Mesendoderm (in vitro differentiated cells): ENCODE measurements at places on chromosomes 6 and 20.
A peak's percentile ranks its signal among the peaks of the same experiment; 100 is the strongest.

- no peaks in the 10 kb centered on the region for H3K36me3 ChIP-seq
- H3K27me3 ChIP-seq: no peaks in the 10 kb centered on the region
- no peak for DNase-seq
- H3K4me3 ChIP-seq: no peak within 1 kb of the TSS
- H3K4me1 ChIP-seq: peaks cover 5% of the 10 kb centered on the region
These were observed at the start of gene SMIM28 for GRCh38 chr6:138377844-138378243. TSS of gene SMIM28 (plus strand) at chr6:138377905. CDS start at chr6:138378073, 168 bp downstream.

- H3K27ac ChIP-seq: no peak within 1 kb of the TSS
- H3K27me3 ChIP-seq: peaks cover 14% of the 10 kb centered on the region
- no peaks in the 10 kb centered on the region for H3K4me1 ChIP-seq
- H3K4me3 ChIP-seq: no peak within 1 kb of the TSS
- DNase-seq: peak; percentile 40
- H3K36me3 ChIP-seq: no peaks in the 10 kb centered on the region
These were observed at the start of gene PRR18 for GRCh38 chr6:166308033-166308768. TSS of gene PRR18 (minus strand) at chr6:166308392. CDS start at chr6:166308142, 250 bp downstream.

DNA sequence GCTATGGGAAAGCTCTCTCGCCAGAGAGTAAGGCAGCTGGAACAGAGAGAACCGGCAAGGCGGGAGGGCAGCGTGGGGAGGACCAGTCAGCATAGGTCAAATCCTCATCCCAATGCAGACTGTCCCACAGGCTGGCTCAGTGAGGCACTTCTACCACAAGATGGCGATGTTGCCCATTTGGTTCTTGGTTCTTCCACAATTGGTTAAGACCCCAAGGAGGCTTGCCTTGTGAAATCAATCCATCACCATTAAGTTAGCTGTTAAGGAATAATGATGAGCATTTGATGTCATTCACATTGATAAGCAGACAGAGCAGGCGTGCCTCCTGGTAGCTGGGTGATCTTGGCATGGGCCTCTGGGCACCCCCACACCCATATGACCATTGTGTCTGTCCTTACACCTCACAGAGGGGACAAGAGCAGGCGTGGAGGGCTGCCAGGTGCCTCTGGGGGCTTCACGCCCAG lies 2.4 kb downstream of the CSTL1 start:
- peak; percentile 94 for DNase-seq
- no peak overlapping the region for H3K27ac ChIP-seq
- H3K4me1 ChIP-seq: no peaks in the 10 kb centered on the region
- no peak overlapping the region for H3K4me3 ChIP-seq
- H3K36me3 ChIP-seq: no peaks in the 10 kb centered on the region
- H3K27me3 ChIP-seq: no peaks in the 10 kb centered on the region

GRCh38 chr6:160417146-160417545 lies 69.0 kb downstream of the SLC22A3 start:
- DNase-seq: no peak
- no peaks in the 10 kb centered on the region for H3K4me1 ChIP-seq
- H3K27me3 ChIP-seq: no peaks in the 10 kb centered on the region

GRCh38 chr20:25600632-25601031 lies 15.3 kb upstream of the NINL start:
- H3K27me3 ChIP-seq: no peaks in the 10 kb centered on the region
- DNase-seq: no peak
- H3K27ac ChIP-seq: no peak overlapping the region
- H3K4me3 ChIP-seq: no peak overlapping the region
- H3K4me1 ChIP-seq: no peaks in the 10 kb centered on the region
- no peaks in the 10 kb centered on the region for H3K36me3 ChIP-seq

GRCh38 chr6:24574809-24575208 lies 71.2 kb downstream of the KIAA0319 start:
- H3K4me1 ChIP-seq: no peaks in the 10 kb centered on the region
- H3K4me3 ChIP-seq: no peak overlapping the region
- H3K36me3 ChIP-seq: no peaks in the 10 kb centered on the region
- H3K27me3 ChIP-seq: no peaks in the 10 kb centered on the region
- DNase-seq: peak; percentile 76
- no peak overlapping the region for H3K27ac ChIP-seq

DNA sequence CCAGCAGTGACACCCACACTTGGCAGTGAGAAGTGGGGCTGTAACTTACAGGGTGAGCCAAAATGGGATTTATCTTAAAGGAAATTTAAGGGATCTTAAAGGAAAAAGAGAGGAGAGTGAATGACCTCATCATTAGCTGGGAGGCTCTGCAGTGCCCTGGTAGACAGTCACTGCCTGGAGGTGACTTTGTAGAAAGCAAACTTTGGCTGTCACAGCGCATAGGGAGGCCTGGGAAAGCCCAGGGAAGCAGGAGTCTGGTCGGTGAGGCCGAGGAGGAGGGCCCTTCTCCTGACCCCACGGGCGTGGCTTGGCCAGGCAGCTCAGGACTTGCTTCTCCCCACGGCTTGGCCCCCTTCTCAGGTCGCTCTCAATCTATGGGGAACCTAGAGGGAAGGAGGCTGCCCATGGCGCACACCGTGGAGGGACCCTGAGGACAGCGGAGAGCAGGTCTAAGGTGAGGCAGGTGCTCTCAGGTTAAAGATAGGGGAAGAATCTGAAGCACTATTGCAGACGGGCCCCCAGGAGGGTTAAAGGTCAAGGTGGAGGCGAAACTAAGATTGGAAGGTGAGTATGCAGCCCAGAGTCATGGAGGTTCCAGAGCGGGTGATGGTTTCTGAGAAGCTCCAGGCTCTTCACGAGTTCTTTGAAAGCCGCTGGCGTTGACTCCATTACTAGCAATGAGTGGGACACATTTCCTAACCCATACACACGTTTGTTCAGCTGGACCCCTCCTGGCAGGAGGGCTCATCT lies 15.6 kb upstream of the RIPK1 start:
- no peaks in the 10 kb centered on the region for H3K36me3 ChIP-seq
- no peak overlapping the region for H3K4me3 ChIP-seq
- no peak overlapping the region for H3K27ac ChIP-seq

GRCh38 chr6:69818223-69818930 lies 21.6 kb upstream of the LMBRD1 start:
- no peak overlapping the region for H3K27ac ChIP-seq
- H3K36me3 ChIP-seq: no peaks in the 10 kb centered on the region
- DNase-seq: no peak

- no peak for DNase-seq
- no peaks in the 10 kb centered on the region for H3K27me3 ChIP-seq
- no peak overlapping the region for H3K27ac ChIP-seq
- H3K36me3 ChIP-seq: no peaks in the 10 kb centered on the region
- H3K4me3 ChIP-seq: no peak overlapping the region
These were observed 250.9 kb downstream of the UTRN start for GRCh38 chr6:144536079-144536478.

- H3K4me3 ChIP-seq: no peak overlapping the region
- no peaks in the 10 kb centered on the region for H3K4me1 ChIP-seq
- DNase-seq: peak; percentile 95
- no peaks in the 10 kb centered on the region for H3K27me3 ChIP-seq
- no peak overlapping the region for H3K27ac ChIP-seq
These were observed 227.4 kb downstream of the LRFN2 start for GRCh38 chr6:40359808-40360207.

DNA sequence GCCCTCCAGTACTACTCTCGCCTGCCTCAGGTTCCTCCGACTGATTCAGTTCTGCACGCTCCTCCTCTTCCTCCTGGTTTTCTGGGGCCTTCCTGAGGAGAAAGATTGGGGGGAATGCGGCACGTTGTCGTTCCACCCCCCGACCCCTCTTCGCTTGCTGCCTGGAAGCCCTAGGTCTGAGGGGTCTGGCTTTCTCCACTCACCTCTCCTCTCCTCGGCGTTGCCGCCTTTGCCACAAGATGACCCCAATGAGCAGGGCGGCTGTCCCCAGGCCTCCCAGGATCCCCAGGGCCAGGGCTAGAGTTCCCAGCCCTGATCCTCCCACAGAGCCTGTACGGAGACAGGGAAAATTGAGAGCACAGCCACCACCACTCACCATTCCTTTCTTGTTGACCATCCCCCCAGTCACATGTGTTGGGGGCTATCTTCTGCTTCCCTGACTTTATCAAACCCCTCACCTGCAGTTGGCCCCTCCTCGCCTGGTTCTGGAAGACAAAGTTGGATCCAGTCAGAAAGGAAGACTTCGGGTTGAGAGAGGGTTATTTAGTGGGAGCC lies 2.8 kb downstream of the AGER start:
- H3K4me1 ChIP-seq: peaks cover 9% of the 10 kb centered on the region
- no peak overlapping the region for H3K27ac ChIP-seq
- peaks cover 1% of the 10 kb centered on the region for H3K36me3 ChIP-seq
- H3K27me3 ChIP-seq: no peaks in the 10 kb centered on the region

DNA sequence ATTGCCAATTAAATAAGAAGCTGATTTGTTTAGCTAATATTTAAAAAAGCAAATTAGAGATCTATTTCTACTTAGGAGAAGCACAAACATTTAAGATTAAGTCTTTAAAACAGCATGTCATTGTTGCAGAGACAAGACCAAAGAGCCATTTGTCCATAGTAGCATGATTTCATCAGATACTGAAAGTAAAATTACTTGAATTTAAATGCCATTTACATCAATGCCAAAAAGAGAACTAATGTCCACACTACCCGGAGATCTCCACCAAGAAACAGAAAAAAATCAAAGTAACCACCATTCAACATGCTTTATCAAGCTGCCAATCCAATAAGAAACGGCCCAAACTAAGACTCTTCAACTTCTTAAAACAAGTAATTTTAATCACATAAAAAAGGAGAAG lies 15.7 kb downstream of the AURKA start:
- no peak overlapping the region for H3K4me3 ChIP-seq
- H3K4me1 ChIP-seq: no peaks in the 10 kb centered on the region
- H3K36me3 ChIP-seq: peaks cover 11% of the 10 kb centered on the region
- no peaks in the 10 kb centered on the region for H3K27me3 ChIP-seq

- H3K4me3 ChIP-seq: no peak overlapping the region
- H3K4me1 ChIP-seq: no peaks in the 10 kb centered on the region
- no peak overlapping the region for H3K27ac ChIP-seq
- H3K36me3 ChIP-seq: no peaks in the 10 kb centered on the region
These were observed 52.5 kb downstream of the RPS12 start for GRCh38 chr6:132866762-132867449.

DNA sequence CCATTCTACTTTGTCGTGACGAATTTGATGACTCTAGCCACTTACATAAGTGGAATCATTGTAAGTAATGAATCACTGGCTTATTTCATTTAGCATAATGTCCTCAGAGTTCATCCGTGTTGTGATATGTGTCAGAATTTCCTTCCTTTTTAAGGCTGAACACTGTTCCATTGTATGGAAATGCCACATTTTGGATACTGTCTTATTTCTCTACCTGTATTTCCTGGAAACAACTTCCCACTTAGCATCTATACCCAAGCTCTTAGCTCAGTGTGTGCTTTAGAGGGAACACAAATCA lies 28.8 kb upstream of the GGTLC1 start:
- H3K27me3 ChIP-seq: no peaks in the 10 kb centered on the region
- no peak overlapping the region for H3K4me3 ChIP-seq
- no peaks in the 10 kb centered on the region for H3K36me3 ChIP-seq
- no peak overlapping the region for H3K27ac ChIP-seq
- H3K4me1 ChIP-seq: no peaks in the 10 kb centered on the region

DNA sequence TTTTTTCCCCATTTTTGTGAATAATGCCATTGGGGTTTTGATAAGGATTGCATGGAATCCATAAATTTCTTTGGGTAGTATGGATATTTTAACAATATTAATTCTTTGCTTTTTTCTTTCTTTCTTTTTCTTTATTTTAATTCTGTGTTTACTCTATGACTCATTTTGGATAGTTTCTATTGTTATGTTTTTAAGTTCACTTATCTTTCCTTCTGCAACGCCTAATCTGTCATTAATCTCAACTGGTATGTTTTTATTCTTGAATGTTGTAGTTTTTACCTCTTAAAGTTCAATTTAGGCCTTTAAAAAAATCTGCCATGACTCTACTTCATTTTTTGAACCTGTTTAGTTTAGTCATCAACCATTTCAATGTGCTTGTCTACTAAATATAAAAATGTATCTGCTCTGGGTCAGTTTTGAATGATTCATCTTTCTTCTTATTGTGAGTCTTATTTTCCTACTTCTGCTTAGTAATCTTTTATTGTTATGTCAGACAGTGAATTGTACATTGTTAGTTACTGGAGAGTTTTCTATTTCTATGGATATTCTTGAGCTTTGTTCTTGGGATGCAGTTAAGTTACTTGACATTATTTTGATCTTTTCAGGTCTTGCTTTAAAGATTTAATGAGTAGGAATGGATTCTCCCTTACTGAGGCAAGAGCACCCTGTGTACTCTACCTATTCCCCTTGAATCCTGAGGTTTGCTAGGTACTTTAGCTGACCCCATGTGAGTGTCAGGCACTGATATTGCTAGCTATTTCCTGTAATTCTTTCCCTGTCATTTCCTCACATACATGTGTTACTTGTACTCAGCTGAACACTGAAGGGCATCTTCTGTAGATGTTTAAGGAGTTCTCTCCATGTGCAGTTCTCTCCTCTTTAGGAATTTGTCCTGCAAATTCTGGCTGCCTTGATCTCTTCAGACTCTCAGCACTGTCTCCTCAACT lies 104.2 kb downstream of the TFAP2B start:
- H3K36me3 ChIP-seq: no peaks in the 10 kb centered on the region
- H3K4me3 ChIP-seq: no peak overlapping the region
- no peak for DNase-seq
- no peaks in the 10 kb centered on the region for H3K4me1 ChIP-seq
- no peak overlapping the region for H3K27ac ChIP-seq

GRCh38 chr20:21509597-21510371 lies 4.1 kb downstream of the NKX2-2 start:
- no peak overlapping the region for H3K27ac ChIP-seq
- H3K36me3 ChIP-seq: no peaks in the 10 kb centered on the region
- no peak overlapping the region for H3K4me3 ChIP-seq
- peaks cover 65% of the 10 kb centered on the region for H3K27me3 ChIP-seq

- peak; percentile 13 for DNase-seq
- no peaks in the 10 kb centered on the region for H3K27me3 ChIP-seq
- no peak overlapping the region for H3K4me3 ChIP-seq
These were observed 958 bp downstream of the MLIP start for GRCh38 chr6:54112151-54112650.

DNA sequence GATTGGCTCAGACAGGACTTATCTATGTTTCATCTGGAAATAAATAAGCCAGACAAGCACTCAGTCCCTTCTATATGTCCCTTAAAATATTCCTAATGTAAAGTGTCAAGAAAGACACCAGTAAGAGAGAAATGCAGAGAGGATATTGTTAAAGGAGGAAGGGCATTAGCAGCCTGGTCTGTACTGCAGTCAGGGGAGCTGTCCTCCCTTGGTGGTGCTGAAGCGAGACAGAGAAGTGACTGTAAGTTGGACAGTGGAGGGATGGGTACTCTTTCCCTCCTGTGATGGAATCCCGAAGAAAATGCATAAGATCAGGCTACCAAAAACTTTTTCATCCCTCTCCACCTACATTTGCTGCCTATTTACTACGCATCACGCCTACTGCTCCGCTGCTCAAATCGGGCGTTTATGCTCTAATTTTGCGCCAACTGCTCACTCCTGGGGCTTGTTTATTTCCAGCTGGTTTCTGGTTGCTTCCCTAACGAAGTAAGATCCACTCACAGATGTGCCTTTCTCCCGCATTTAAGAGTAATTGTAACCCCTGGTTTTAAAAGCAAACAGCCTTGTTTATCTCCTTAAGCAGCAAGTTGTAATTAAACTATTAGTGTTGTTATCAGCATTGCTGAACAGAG lies 35.2 kb downstream of the PHACTR1 start:
- H3K4me3 ChIP-seq: no peak overlapping the region
- no peaks in the 10 kb centered on the region for H3K36me3 ChIP-seq

GRCh38 chr20:54379893-54380584 lies 95.4 kb upstream of the DOK5 start:
- H3K27me3 ChIP-seq: no peaks in the 10 kb centered on the region
- H3K4me1 ChIP-seq: no peaks in the 10 kb centered on the region
- no peak overlapping the region for H3K27ac ChIP-seq
